Activated CD8-positive, alpha-beta memory T cell treated with anti-CD3 and anti-CD28 coated beads for 4 hours (primary cell): ENCODE measurements at places on chromosomes 13 and 19.

GRCh38 chr13:44399074-44399473 lies 25.4 kb downstream of the SERP2 start:
- no peak for DNase-seq

DNA sequence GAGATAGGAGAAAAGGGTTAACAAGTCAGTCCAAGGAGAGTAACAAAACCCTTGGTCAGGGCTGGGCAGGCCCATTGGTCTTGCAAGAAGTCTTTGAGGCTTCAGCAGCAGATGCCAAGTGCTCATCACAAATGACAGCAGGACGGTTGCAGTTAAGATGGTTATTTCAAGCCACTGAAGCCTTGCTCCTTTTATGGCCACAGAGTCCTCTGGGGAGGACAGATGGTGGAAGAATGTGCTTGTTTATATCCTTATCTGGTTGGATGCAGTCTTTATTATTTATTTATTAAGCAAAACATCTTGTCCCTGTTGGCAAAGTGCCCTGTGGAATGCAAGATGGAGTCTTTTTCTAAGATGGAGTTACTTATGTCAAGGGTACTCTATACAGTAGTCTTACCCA lies 19.2 kb upstream of the ZNF331 start:
- no peak for DNase-seq

DNA sequence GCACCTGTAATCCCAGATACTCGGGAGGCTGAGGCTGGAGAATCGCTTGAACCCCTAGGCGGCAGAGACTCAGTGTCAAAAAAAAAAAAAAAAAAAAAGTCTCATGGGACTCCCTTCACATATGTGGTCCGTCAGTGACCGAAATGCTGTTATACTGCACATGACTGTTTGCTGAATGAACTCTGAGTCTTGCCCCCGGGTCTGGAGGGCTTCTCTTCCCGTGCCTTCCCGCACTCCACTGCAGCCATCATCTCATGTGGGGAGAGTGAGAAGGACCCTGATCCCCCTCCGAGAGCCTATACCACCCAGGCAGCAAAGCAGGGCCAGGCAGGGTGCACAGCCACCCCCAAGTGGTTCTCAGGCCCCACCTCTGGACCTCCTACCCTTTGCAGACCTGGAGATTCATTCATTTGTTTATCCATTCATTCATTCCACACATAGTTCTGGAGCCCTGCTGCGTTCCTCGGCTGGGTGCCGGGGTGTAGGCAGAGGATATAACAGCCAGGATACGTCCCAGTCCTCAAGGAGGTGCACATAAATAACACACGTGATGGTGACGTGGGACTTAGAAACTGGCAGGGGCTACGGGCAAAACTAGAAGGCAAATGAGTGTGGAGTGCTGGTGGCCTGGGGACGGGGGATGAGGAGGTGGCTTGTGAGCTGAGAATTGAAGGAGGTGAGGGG lies 14.2 kb downstream of the NDUFA11 start:
- DNase-seq: no peak

GRCh38 chr19:31546205-31546960 lies 197.1 kb upstream of the TSHZ3 start:
- DNase-seq: no peak

DNA sequence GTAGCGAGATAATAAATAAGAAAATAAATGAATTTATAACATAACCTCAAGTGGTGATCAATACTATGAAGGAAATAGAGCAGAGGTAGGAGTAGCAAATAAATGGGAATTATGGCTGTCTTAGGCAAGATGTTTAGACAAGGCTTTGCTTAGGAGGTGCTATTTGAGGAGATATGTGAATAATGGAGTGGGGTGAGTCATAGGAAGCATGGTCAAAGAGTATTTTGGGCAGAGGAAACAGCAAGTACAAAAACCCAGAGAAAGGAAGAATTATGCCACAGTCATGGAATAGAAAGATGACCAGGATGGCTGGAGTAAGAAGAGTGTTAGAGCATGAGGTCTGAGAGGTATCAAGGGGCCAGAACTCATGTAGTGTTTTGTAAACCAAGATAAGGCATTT lies 33.6 kb upstream of the LPAR6 start:
- DNase-seq: no peak

GRCh38 chr13:113761136-113761535 lies 2.1 kb downstream of the TMEM255B start:
- no peak for DNase-seq

DNA sequence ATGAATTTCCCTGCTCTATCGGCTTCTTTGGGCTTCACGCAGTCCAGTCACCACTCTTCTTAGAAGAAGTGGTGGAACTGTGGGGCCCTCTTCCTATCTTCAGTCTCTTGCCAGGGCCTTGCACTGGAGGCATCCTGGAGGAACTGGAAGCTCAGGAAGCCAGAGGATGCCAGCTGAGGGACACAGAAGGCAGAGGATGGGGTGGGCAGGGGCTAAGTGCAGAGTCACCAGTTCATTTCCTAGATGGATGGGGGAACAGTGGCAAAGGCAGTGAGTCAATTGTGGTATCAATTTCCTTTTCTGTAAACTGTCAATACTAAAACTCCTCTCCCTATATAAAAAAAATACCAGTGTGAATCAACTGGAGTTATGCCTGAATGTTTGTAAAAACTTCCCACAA lies 419.7 kb downstream of the KLF12 start:
- DNase-seq: no peak

DNA sequence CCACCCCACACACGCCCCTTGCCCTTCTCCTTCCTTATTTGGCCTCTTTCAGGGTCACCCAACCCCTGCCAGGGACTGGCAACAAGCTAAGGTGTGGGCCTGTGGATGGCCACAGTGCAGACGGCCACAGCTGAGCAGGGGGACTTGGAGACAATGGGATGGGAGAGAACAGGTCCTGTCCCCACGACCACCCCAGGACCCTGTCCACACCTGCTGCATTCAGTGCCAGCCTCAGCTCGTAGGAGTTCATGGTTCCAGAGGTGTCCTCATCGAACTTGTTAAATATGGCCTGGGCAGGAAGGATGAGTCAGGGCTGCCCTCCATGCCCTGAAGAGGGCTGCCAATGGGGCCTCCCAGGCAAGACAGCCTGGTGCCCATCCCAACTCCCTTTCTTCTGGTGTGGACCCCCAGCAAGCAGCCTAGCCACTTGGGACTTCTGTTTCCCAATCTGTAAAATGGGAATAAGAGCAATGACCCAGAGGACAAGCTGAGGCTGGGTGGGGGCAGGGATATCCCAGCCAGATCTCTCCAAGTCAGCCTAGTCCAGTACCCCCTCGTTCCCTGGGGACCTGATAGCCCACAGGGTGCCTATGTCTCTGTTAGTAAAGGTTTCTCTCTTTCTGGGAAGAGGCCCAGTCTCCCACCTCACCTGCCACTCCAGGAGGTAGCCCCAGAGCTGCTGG lies 10.6 kb downstream of the CAPN12 start:
- no peak for DNase-seq

DNA sequence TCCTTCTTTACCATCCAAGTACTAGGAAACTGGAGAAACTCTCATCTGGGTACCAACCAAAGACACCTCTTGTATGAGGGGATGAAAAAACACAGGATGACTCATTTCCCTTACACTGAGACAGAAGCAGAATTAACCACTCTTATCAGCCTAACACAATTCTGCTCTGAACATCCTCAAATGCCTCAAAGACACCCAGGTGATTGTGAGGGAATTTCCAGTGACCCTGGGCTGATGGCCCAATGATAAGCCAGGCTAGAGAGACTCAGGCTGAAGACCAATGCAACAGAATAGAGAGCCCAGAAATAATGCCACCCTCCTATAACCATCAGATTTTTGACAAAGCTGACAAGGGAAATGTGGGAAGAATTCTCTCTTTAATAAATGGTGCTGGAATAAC lies 7.0 kb downstream of the ZNF737 start:
- no peak for DNase-seq

DNA sequence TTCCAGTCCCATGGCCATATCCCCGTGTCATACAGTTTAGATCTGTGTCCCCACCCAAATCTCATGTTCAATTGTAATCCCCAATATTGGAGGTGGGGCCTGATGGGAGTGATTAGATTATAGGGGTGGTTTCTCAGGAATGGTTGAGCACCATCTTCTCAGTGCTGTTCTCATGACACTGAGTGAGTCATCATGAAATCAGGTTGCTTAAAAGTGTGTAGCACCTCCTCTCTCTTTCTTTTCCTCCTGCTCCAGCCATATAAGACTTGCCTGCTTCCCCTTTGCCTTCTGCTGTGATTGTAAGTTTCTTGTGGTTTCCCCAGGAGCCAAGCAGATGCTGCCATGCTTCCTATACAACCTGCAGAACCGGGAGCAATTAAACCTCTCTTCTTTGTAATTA lies 197.8 kb downstream of the NALCN start:
- no peak for DNase-seq

DNA sequence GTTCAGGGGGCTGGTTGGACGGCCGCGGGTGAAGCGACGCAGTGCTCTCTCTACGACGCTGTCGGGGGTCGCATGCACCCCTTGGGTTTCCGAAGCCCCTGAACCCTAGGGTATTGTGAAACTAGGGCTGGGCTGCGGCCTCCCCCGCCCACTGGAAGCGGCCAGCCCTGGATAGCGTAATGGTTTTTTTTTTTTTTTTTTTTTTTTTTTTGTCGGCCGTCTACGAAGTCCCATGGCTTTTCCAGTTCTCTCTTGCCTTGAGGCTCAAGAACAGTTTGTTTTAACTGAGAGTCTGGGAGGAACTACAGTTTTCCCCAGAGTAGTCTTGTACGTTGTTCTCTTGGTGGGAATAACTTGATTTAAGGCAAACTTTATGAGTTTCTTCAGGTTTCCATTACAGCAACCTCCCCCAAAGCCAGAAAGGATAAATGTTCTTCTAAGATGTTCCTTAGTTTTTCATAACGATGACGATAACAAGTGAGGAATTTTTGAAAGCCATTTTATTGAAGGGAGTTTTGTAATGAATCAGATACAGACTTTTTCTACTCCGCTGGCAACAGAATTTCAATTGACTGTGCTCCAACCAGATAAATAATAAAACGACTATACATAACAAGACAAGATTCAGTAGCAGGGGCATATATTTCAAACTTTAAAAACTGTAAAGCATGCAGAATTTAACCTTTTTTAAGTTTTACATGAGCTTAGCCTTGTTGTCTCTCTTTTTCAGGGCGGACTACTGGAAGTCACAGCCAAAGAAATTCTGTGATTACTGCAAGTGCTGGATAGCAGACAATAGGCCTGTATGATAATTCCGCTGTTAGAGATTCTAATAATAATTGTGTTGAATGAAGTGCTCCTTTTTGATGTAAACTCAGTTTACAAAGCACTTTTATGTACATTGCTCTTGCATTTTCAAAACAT lies 867 bp downstream of the WBP4 start:
- DNase-seq: no peak

- DNase-seq: no peak
Measured at GRCh38 chr13:19985219-19985556, 26.7 kb downstream of the ZMYM2 start.

- DNase-seq: no peak
Measured at GRCh38 chr13:102597029-102597961, 509 bp downstream of the TPP2 start.

DNA sequence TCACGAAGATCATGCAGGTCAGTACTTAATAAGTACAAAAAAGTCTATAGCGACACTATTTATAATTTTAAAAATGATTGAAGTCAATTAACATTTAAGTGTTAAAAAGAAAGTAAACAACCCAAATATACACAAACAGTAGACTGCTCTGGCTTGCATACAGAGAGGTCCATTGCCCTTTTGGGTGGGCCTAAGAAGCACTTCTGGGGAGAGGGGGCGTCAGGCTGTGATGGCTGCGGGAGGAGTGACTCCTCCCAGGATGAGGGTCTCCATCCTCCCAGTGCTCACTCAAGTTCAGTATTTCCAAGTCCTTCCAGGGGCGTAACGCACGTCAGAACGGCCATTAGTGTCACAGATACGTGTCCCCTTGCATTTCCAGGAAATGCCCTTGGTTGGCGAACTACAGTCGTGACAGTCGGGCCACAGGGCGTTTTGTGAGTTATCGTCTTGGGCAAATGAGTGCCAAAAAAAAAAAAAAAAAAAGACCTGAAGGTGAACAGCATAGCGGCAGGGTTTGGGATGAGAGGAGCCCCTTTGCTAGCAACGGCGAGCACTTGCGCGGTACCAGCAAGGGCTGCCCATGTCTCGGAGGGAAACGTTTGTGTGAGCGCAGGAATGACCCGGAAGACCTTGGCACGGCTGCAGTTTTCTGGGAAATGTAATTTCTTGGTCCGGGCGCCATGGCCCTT lies at the start of gene SCGB2B2:
SCGB2B2 (minus strand) TSS at position 463 of the 689 bp plus-strand sequence. CDS start 82,596 bp downstream, outside the sequence.
- DNase-seq: no peak

DNA sequence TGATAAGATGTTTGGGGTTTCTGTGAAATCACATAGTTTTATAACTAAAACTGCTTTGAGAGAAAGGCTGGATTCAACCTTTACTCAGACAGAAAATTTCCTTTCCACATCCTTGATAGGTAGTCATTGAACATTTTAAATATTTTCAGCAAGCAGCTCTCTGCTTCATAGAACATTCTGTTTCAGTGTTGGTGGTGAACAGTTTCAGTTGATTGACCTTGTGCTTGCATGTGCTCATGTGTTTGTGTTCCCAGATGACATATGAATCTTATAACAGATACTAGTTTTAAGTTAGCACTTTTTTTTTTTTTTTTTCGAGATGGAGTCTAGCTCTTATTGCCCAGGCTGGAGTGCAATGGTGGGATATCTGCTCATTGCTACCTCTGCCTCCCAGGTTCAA lies 290.1 kb downstream of the HS6ST3 start:
- no peak for DNase-seq
